Pancreas (tissue), 10 donors: ENCODE measurements at places on chromosomes 11 and 22. TPM values are rescaled to one million over a fixed set of nuclear protein-coding genes. Genes with fewer than 3 reads are reported as not detected.
A peak's percentile ranks its signal among the peaks of the same experiment; 100 is the strongest.

MYBPC3 gene
- polyA plus RNA-seq, result 0.14 TPM

GRCh38 chr22:41831383-41831782 lies 1.5 kb upstream of the SREBF2 start:
- DNase-seq, result no peak

FGF4 gene
- polyA plus RNA-seq, result not detected

DNA sequence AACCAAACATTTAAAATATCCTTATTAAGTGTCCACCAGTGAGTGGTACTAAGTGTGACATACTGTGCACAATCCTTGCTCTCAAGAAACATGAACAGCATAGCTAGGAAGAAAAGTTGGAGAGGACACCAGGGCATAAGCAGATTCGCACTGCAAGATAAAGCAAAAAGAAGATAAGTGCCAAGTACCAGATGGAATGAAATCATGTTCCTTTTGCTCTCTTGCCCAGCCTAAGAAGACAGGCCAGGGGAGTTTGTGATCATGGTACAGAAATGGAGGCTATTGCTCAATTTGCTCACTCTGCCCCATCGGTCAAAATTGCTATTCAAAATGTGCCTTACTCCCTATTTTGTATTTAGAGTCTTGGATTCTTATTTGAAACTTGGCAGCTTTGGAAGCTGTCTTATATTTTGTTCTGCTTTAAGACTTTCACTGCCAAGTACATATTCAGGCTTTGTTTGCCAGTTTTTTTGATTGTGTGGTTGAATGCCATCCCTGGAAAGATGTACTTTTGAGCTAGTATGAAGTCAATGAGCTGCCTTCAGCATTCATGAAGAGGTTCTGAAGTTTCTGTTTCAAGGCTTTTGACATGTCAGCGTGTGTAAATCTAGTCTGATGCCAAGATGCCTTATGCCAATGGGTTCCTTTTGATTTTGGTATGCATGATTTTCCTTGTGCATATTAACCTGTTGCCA lies 90.3 kb downstream of the PAX6 start:
- DNase-seq, result no peak

GRCh38 chr22:17785185-17786184 lies 11.2 kb upstream of the BID start:
- peak; percentile 76 for DNase-seq

GRCh38 chr11:19460718-19461405 lies 220.1 kb upstream of the E2F8 start:
- no peak for DNase-seq

GRCh38 chr22:31789803-31790202 lies 36.0 kb downstream of the DEPDC5 start:
- DNase-seq, result no peak

- DNase-seq, result no peak
These were observed 24.6 kb upstream of the OOSP4B start for GRCh38 chr11:59992425-59992824.
